ENCODE measurements at places on chromosomes 2 and 18.

DNA sequence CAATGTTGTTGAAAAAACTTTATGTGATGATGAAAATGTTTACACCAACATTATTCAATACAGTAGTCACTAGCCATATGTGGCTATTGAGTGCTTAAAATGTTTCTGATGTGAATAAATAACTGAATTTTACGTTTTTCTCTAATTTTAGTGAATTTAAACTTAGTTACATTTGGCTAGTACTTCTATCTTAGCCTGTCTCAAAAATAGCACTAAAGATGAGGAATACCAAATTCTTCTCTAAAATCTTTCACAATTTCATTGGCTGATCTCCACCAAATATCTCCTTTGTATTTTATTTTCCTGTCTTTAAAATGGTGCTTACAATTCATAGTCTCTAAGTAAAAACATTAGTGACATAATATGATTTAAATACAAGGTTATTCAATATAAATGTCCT, 83.7 kb upstream of the RND3 start:
- no peak for DNase-seq

GRCh38 chr18:71027531-71027930, 738.7 kb downstream of the SOCS6 start:
- DNase-seq: no peak

GRCh38 chr2:232897598-232898408, 27.7 kb downstream of the SNORC start:
- no peak for DNase-seq

DNA sequence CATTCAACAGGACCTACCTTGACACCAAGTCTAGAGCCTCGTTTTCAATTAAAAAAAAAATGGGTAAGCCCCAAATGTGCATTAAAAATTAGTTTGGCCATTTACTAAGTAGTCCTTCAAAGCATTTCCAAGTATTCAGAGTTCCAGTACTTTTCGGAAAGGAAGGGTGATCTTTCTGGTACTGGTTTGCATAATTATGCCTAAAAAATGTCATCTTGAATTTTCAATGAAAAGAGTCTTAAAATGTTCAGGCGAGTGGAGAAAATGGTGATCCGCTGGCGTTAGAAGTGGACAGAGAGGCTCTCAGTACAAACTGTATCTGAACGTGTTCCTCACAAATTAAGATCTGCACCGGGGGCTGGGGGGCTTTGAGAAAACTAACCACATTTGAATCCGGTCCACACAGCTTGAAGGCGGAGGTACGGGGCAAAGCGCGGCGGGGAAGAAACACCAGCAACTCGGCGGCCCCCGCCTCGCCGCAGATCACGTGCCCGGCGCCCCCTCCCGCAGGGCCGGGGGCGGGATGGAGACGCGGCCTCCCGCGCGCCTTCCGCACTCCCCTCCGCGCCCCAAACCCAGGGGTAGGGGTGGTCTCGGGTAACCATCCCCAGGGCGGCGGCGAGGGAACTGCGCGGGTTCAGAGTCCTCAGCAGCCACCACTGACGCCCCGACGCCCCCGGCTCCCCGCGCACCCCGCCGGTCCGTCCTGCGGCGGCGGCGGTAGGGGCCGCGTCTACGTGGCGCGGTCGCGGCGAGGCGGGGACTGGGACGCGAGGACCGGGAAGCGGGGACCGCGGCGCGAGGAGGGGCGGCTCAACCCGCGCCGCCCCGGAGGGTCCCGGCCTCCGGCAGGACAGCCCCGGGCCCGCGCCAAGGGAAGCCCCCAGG, 564 bp downstream of the LPIN2 start:
- no peak for DNase-seq

DNA sequence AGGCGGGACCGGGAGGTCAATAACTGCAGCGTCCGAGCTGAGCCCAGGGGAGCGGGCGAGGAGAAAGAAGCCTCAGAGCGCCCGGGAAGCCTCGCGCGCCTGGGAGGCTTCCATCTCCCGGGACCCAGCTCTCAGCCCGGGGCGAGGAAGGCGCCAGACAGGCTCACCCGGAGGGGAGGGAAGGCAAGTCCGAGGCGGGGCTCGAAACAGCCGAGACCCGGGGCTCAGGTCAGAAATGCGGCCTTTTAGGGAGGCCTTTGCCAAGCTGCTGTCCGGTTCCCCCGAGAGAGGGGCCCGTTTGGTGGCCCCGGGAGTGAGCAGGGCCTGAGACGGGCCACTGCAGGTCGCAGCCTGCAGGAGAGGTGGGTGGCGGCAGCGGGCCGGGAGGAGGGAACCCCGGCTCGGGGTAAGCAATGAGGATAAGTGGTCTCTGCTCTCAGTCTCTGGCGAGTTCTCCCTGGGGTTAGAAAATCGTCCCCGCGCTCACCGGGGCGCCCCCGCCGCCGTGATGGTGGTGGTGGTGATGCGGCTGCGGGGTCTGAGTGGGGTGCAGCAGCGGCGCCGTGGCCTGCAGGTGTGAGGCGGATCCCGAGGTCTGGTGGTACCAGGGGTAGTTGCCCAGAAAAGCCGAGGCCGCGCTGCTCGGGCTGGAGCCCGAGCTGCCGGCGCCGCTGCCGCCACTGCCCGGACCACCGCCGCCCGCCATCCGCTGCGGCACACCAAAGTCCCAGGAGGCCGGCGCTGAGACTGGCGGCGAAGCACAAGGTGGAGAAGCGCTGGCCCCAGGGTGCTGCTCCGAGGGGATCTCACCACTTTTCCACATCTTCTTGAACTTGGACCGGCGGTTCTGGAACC, 2.4 kb downstream of the DLX2 start:
- no peak for DNase-seq

DNA sequence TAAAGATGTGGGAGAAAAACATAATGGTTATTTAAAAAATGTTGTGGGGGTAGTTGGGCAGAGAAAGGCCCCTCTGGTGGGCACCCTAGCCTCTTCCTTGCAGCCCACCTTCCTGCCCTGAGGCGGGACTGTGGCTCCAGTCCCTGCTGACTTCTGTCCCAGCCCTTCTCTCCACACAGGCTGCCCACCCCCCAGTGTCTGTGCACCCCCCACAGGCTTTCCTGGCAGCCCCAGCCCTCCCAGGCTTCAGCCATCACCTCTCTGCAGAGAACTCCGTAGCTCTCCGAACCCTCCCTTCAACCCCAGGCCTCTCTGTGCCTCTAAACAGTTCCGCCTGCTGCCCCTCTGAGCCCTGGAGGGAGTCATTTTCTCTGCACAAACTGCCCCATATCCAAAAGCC, 75.4 kb downstream of the DYSF start:
- no peak for DNase-seq

DNA sequence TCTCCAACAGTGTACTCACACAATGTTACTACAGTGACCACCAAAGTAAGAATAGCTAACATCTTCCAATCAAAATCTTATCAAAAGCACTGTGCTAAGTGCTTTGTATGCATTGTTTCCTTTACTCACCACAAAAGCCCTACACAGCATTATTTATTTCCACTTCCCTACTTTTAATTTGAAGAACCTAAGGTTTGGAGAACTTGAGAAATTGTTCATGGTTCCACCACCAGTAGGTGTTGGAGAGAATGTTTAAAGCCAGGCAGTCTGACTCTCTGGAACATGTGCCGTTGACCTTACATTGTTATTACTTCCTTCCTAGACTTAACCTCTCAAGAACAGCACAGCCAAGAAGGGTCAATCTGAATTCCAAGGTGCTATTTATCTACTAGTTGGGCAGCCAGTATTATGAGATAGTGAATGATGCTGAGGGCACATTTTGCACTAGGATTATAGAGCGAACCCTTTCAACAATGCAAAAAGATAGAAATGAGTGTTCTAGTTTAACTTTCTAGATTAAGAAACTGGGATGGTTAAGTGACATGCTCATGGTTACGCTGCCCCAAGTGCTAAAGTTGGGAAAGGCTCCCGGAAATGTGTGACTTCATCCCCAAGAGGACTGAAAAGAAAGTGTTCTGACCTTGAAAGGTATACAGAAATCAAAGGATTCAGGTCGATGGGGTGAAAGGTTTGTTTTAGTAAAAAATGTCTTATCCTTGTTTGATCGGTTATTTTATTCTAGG, 55.2 kb upstream of the FAM136A start:
- no peak for DNase-seq

GRCh38 chr2:229748950-229749349, 34.6 kb upstream of the DNER start:
- no peak for DNase-seq

DNA sequence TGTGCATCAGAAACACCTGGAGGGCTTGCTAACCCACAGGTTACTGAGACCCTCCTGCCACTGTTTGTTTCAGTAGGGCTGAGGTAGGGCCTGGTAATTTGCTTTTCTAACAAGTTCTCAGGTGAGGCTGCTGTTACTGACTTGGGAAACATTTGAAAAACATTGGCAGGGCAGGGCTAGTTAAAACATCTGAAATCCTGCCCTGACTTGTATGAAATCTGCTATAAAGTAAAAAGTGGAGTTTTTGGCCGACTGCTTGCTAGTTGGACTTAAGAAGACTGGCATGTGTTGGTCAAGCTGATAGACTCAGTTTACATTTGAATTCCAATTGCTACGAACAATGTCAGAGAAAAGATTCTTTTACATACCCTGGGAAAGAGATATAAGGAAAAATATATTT, 111.6 kb upstream of the DLX2 start:
- no peak for DNase-seq

DNA sequence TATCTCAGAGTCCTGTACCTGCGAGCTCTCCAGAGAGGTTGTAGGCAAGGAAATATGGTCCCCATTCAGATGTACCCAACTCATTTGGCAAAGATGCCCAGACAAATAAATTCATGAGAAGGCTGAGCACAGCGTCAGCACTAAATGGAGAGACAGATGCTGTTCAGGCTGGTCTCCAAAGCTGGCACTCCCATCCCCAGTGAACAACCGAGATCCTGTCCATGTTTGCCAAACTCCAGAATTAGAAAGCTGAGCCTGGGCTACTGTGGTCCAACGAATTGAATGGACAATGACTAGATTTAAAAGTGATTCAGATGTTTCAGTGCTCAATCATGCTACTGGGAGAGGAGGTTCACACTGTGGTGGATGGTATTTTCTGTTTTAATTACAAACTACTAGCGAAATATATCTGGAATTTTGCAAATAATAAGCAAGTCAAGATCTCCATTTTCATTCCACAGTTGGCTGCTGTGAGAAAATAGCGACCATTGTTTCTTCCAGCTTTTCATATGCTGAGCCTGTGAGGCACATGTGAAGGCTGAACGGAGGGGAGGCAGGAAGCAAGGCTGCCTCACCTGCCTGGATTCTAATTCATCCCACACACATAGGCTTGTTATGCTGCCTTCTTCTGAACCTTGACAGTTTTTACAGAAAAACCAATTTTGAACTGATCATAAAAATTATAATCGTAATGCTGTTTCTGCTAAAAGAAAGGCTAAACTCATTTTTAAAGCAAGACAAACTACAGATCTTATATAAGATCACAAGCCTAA, 22.6 kb upstream of the DAPL1 start:
- no peak for DNase-seq

DNA sequence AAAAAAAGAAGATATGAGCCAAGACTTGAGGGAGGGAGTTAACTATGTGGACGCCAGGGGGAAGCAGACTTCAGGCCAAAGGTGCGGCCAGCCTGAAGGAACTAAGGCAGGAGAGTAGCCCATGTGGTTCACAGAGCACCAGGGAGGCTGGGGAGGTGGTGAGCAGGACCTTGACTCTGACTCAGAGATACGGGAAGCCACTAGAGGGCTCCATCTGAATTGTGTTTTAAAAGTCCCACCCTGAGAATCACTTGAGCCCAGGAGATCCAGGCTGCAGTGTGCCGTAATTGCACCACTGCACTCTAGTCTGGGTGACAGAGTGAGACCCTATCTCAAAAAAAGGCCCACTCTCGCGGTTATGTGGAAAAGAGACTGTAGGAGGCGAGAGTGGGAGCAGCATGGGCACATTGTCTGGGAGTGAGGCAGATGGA, 12.3 kb downstream of the CEP192 start:
- DNase-seq: no peak

DNA sequence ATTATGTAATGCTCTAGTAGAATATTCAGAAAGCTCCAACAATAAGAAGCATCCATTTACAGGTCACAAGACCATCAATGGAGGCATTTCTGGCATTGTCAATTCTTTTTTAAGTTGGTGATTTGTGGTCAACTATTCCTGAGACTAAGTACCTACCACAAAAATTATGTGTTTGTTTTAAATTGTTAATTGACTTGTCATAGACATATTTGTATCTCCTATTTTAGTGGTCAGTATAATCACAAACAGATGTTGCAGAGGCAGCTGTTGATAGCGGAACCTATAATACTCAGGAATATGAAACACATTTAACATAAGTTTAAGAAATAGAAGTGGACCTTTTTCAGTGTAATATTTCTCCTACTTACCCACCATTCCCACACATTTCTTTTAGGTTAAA, 430.1 kb downstream of the CCDC85A start:
- DNase-seq: no peak

GRCh38 chr2:157835425-157835824, 40.7 kb downstream of the ACVR1 start:
- no peak for DNase-seq

- no peak for DNase-seq
Observed at GRCh38 chr2:215504547-215504946, 68.7 kb upstream of the FN1 start.

DNA sequence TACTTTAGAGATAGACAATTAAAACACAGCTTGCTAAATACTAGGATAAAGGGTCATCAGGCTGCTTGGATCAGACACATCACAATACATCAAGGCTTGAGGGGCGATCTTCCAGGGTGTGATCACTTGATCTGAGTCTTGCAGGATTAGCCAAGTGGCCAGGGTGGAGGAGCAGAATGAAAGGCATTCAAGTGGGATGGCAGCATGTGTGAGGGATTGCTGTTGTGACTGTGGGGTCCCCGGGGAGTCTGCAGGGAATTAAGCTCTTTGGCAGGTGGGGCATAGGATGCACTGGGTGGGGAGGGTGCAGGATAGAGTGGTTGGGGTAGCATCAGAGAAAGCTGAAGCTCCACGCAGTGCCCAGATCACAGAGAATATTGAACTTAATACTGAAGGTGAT, 58.0 kb upstream of the TMEM163 start:
- no peak for DNase-seq

DNA sequence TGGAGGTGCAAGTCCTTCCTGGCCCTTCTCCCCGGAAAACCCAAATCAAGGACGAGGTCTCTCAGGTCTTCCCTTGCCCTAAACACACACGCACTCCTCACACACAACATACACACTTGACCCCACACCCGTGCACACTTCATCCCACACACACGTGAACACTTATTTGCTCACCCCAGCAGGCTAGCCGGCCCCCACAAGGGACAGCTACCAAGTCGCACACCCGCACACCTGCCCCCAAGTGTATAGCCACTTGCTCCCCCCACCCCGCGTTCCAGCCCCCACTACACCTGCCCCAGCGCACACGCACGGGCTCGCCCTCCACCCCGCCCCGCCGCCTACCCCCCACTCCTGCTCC, 359 bp downstream of the TGFBRAP1 start:
- no peak for DNase-seq

- DNase-seq: no peak
Observed at GRCh38 chr2:9484533-9484932, 10.2 kb downstream of the IAH1 start.

GRCh38 chr2:232324778-232325177, 53.8 kb upstream of the ALPP start:
- DNase-seq: no peak

DNA sequence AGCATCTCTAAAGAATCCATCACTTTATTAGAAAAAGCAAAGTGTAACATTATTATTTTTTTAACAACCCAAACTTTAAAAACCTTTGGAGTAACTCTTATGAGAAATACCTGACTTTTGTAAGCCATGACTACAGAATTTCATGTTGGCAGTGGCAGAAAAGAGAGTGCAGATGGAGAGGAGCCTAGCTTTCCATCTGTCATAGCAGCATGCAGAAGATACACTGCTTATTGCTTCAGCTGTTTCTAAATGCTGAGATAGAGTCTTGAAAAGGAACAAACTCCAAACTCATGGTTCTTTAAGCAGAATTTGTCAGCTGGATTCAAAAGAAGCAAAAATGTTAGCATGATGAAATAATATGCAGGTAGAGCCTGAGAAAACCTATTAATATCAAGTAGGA, 1130.3 kb downstream of the DPP10 start:
- DNase-seq: no peak

All from NCI-H2029 treated with DMSO at 0.1 percent for 48 hours (cell line).